ENCODE measurements at places on chromosomes 13 and 19.

- DNase-seq: no peak
Observed at GRCh38 chr19:44803442-44804428, 5.2 kb upstream of the BCAM start.

GRCh38 chr19:42846597-42846996 is 32.9 kb downstream of the PSG1 start:
- no peak for DNase-seq

DNA sequence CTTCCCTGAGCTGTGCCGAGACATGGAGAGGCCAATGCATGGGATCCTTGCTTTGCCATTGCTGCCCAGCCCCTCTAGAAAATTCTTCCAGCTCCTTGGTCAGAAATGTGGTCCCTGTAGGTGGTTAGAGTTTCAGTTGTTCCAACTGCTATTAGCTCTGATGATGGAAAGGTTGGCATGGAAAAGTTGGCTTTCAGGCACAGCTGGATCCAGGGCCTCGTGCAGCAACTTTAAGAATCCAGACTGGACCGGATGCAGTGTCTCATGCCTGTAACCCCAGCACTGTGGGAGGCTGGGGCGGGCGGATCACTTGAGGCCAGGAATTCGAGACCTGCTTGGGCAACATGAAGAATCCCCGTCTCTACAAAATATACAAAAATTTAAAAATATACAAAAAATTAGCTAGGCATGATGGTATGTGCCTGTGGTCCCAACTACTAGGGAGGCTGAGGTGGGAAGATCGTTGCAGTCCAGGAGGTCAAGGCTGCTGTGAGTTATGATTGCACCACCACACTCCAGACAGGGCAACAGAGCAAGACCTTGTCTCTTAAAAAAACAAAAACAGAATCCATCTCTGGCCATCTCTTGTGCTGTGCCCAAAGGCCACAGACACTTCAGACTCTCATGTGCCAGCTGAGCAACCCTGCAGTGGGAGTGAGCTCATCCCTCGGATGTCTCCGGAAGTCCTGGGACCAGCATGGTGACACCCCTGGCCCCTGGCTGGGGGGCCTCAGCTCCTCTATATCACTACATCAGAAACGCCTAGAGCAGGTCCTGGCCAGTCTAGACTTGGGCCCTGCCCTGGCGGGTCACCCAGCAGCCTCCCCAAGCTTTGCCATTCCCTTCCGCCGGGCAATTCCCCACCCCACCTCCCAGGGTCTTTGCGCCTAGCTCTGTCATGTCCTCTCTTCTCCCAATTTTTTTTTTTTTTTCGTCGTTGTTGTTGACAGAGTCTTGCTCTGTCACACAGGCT is 16.8 kb downstream of the MEX3D start:
- DNase-seq: no peak

GRCh38 chr13:112792511-112792910 is 102.7 kb downstream of the ATP11A start:
- no peak for DNase-seq

- no peak for DNase-seq
Observed at GRCh38 chr13:102978168-102978567, 88.0 kb downstream of the SLC10A2 start.

DNA sequence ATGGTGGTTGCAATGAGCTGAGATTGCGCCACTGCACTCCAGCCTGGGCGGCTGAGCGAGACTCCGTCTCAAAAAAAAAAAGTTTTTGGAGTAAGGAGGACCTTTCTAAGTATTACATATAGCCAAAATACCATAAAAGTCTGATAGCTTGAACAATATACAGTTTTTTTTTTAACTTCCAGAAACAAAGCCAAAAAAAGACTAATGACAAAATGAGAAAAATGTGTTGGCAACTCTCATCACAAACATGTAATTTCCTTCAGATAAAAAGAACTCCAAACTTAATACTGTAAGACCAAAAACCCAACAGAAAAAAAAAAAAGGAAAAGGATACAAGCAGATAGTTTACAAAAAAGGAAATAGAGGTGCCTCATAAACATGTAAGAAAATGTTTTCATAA is 68.2 kb upstream of the MED4 start:
- DNase-seq: no peak

- DNase-seq: no peak
Observed at GRCh38 chr13:99442273-99442895, 58.9 kb upstream of the TM9SF2 start.

DNA sequence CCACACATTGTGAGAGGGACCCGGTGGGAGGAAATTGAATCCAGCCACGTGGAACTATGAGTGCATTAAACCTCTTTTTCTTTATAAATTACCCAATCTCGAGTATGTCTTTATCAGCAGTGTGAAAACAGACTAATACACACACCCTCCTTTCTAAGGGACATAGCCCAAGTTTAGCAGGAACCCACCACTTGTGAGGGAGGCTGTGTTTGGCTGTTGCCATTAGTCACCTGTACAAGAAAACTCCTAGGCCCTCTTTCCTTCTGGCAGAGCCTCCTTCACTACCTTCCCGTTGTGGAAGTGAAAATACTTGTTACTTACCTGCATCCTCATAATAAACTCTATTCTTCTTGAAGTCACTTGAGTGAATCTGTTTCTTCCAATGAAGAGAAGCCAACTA is 76.3 kb upstream of the FARP1 start:
- no peak for DNase-seq

GRCh38 chr13:93409816-93410215 is 183.2 kb downstream of the GPC6 start:
- DNase-seq: no peak
